Fibroblast of lung (primary cell): ENCODE measurements at places on chromosomes 1 and 21.

DNA sequence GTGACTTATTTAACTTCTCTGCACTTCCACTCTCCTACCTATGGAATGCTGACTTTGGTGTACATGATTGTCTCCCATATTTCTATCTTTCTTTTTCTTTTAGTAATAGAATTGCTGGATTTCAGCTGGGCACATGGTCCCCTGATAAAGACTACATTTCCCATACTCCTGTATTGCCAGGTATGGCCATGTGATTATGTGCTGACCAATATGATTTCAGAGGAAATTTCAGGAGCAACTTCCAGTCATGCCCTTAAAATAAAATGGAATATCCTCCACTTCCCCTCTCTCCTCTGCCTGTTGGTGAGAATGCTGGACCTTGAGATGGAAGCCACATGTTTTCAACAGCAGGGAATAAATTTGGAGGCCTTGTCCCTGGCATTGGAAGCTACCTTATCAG lies 130.7 kb upstream of the IGSF21 start:
- DNase-seq, result no peak

GRCh38 chr1:200640963-200641401 lies 20.4 kb upstream of the KIF14 start:
- DNase-seq, result peak; percentile 37

- no peak for DNase-seq
Measured at GRCh38 chr1:58211869-58212268, 334.7 kb downstream of the OMA1 start.

DNA sequence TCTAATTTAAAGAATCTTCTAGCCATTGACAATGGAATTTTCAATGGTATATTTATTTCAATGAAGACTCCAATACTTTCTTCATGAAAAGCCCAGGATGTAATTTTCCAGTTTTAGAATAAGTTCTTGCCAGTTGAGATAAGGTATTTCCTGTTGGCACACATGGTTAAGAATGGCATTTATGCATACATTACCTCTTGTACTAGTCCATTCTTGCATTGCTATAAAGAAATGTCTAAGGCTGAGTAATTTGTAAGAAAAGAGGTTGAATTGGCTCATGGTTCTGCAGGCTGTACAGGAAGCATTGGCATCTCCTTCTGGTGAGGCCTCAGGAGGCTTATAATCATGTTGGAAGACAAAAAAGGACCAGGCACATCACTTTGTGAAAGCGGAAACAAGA lies 1179.6 kb downstream of the AMY1C start:
- no peak for DNase-seq

GRCh38 chr1:155241841-155242264 lies 13.4 kb downstream of the ENTREP3 start:
- no peak for DNase-seq

DNA sequence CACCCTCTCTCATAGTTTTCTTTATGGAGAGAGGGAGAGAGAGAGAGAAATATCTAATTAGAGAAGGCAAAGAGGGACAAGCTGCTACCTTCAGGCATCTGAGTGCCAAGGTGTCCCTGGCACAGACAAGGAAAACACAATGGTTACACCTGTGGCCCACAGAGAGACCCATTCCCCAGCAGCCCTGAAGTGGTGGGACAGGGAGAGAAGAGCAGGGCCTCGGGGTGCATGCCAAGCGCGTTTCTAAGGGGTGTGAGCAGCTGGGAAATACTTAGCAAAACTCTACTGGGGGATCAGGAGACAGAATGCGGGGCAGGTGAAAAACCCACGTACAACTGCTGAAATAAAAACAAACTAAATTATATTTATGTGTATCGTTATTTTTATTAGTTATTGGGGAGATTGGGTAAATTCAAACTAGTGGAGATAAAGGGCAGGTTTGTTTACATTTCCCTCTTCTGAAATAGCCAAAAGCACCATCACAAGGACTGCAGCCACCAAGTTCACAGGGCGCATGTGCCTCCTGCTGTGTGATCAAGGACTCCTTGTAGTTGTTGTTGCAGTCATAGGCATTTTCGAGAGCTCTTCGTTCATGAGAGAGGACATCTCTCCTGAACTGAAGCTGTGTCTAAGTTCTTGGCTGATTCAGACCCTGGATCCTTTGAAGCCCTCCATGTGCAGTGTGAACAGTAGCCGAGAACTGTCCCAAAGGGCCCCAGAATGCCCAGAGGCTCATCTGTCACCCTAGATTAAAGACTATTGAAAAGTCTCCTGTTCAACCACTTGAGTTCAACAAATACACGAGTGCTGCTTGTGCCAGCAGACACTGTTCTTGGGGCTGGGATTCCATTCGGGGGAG lies 737 bp upstream of the SERPINC1 start:
- DNase-seq, result no peak

- no peak for DNase-seq
Measured at GRCh38 chr1:198259333-198260074, 102.7 kb downstream of the NEK7 start.

- DNase-seq, result no peak
Measured at GRCh38 chr1:165376811-165377311, 20.3 kb upstream of the LMX1A start.

DNA sequence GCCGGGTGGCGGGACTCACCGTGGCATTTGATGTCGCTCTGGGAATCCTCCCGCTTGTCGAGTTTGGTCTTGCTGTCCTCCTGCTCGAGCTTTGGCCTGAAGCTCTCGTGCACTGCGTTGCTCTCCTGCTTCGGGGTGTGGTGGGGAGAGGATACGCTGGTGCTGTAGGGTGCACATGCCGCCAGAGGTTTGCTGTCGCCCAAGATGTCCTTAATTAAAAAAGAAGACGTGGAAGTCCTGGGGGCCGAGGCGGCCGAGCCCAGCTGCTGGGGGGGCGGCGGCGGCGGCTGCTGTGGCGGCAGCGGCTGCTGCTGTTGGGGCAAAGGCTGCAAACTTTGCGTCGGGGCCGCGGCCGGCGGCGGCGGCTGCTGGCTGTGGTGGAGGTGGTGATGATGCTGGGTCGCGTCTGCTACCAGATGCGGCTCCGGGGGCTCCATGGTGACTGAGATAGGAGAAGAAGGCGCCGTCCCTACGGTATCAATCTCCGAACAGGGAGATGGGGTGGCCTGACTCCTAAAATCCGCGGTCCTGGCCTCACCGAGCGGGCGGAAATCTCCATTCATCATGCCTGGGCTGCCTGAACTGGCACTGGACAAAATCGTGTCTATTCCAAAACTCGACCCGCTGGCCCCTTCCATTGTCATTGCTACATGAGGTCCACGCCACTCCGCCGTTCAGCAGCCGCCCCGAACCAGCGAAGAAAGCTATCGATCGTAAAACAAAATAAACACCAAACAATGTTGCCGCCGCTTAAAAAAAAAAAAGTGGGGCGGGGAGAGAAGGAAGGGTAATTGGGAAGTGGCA lies at the start of gene BARHL2:
TSS of gene BARHL2 (minus strand) at position 751 of the 804 bp plus-strand sequence. CDS start at position 644, 107 bp downstream.
- no peak for DNase-seq

DNA sequence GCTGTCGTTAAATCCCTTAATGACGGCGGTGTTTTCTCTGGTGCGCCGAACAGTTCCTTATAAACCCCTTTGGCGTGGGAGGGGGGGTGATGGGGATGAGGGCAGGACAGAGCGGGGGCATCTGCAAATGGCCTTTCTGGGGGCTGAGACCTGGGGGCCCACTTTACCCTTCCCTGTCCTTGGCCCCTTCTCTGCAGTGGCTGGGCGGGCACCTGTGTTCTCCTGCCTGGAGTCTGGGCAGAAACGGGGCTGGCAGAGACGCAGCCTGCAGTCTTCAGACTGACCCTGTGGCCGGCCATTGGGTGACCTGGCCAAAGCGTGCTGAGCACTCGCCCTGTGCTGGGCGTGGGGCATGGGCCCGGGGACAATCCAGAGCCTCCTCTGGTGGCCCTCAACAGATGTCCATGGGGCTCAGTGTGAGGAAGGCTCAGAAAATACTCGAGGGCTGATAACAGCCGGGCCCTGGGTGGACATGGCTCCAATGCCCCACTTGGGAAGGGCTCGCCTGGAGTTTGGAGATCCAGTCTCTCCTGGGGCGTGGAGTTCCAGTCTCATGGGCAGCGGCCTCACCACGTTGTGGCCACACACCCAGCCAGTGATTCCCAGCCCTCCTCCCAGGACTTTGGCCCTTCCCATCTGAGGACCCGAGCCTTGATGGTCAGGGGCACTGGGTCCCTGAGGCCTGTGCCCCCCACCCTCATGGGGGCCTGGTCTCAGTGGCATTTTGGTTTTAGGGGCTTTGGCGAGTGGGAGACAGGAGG lies 50.8 kb upstream of the ACTRT2 start:
- DNase-seq, result no peak

GRCh38 chr1:78176448-78176847 lies 130.7 kb downstream of the GIPC2 start:
- DNase-seq, result peak; percentile 85
